CD4-positive, alpha-beta T cell (primary cell): ENCODE measurements at places on chromosomes 3 and 15.

- no peak for DNase-seq
Observed at GRCh38 chr3:195238081-195238571, 32.8 kb downstream of the XXYLT1 start.

GRCh38 chr3:37668431-37668817, 193.3 kb upstream of the CTDSPL start:
- DNase-seq = no peak

- DNase-seq = no peak
Observed at GRCh38 chr3:34131091-34131490, 332.7 kb downstream of the PDCD6IP start.

- no peak for DNase-seq
Observed at GRCh38 chr3:31232055-31233025, 300.4 kb upstream of the STT3B start.

- no peak for DNase-seq
Observed at GRCh38 chr15:81723701-81724100, 322.1 kb downstream of the MEX3B start.

- DNase-seq = no peak
Observed at GRCh38 chr3:175477651-175478224, 618.6 kb downstream of the NAALADL2 start.

GRCh38 chr3:14423197-14423743, 20.9 kb downstream of the SLC6A6 start:
- no peak for DNase-seq

DNA sequence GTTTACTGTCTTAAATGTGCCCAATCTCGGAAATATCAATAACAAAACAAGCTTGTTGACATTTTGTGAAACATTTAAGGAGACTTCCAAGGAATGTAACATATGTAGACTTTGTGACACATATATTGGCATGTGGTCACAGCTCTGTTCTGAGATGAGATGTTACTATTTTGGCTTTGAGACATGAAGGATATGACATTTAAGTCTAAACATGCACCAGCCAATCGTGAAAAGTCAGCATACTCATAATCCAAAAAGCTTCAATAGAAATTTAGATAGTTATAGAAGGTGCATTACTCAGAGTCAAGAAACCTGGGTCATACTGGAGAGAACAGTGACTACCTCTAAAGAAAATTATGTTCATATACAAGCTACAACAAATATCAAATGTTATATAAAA, 13.4 kb downstream of the COMMD2 start:
- DNase-seq = no peak

GRCh38 chr3:59717679-59718205, 667.9 kb upstream of the CFAP20DC start:
- no peak for DNase-seq

DNA sequence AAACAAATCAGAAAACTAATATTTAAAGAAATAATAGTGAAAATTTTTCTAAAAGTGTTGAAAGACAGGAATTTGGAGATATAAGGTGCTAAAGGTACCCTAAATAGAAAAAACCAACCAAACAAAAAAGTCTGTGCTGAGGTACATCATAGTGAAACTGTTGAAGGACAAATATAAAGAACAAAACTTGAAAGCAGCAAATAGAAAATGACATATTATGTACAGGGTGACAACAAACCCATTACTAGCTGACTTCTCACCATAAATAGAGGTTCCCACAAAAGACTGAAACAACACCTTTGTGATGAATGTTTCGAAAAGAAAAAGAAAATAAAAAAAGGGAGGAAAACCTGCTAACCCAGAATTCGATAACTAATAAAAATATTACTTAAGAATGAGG, 502.5 kb upstream of the NECTIN3 start:
- no peak for DNase-seq

DNA sequence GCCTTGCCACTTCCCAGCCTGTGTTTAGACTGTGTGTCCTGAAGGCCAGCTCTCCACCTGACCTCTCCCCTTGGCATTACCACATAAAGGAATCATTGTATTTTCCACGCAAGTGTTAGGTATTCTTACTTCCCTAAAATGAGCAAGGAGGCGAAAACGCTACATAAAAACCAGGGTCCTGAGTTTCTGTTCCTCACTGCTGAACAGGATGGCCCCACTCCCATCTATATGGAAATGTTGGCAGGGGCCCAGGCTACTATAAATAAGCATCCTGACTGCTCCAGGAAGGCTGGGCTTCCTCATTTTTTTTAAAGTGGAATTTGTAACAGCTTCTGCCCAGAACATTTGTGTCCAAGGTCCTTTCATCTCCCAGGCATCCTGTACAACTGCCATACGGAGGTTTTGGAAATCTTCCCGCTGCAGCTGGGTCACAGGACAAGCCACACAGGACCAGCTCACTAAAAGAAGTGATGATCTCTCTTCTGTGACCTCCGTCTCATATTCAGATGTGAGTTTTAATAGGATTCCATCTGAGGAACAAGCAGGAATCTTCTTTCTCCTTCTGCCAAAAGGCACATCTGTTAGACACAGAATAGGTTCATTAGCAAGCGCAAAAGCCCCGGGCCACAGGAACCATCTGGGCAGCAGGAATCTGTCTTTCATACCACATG, 56.4 kb upstream of the LIMD1 start:
- no peak for DNase-seq

- peak; percentile 22 for DNase-seq
Observed at GRCh38 chr15:64634027-64634426, 141.4 kb downstream of the RBPMS2 start.

DNA sequence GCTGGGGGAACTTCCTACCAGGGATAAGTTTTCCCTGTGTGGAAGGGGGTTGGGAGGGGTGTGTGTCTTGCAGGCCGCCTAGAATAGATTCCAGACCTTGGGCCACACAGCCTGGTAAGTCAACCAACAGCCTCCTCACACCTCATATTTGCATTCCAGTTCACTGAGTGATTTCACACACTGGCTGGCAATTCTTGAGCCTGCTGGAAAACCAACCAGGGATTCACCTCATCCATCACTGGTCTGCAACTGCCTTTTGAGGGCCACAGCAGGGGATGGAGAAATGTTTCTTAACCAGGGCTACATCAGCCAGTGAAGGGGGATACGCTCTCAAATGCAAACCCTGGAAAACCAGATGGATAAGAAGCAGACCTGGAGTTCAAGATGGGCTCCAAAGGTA, 2.0 kb downstream of the FSTL1 start:
- DNase-seq = no peak
